Kidney epithelial cell (primary cell): ENCODE measurements at places on chromosomes 11 and 22. TPM values are rescaled to one million over a fixed set of nuclear protein-coding genes. Genes with fewer than 3 reads are reported as not detected.
A peak's percentile ranks its signal among the peaks of the same experiment; 100 is the strongest.

DNA sequence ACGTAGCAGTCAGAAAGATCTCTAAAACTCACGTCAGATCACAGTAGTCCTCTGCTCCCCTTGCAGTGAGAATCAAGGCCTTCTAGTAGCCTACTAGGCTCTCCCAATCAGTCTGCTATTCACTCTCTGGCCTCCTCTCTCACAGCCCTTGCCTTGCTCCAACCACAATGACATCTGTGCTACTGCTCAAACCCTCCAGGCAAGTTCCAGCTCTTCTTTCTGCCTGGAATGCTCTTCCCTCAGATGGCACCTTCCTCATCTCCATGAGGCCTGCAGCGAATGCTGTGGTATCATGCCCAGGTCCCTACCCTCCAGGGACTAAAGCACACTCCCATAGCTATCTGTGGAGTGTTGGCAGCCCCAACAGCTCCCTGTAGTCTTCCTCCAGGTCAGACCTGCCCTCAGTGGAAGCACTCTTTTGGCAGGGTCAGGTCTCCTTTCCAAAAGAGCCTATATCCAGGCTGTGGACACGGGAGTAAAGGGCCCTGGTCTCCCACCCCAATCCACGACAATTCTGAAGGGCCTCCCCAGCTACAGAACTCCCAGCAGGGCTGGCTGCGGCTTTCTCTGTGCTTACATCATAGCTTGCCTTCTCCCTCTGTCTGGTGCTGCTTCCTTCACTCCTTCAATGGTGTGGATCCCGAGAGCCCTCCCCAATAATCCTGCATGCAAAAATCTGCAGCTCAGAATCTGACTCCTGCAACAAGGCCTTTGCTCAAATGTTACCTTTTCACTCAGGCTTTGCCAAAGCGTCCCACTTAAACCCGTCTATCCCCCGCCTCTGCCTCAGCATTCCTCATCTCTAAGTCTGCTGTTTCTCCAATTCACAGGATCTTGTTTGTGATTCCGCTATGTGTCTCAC is 8.9 kb downstream of the HIRA start:
- no peak for DNase-seq

DNA sequence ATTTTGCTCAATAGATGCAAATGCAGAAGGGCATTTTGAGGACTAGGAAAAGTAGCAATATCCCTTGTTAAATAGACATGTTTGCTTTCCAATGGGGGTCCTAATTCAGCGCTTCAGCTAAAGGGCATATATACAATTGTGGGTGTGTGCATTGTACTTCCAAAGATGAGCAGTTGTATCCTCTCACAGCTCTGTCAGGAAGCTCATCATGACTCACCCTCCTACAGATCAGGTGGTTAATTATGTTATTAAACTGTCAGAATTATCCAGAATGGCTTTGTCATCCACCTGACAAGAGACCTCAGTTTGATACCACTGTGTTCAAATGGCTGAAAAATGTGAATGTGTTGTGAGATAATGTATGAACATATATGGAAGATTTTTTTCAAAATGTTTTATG is 252.2 kb upstream of the MTNR1B start:
- DNase-seq, result no peak

DNA sequence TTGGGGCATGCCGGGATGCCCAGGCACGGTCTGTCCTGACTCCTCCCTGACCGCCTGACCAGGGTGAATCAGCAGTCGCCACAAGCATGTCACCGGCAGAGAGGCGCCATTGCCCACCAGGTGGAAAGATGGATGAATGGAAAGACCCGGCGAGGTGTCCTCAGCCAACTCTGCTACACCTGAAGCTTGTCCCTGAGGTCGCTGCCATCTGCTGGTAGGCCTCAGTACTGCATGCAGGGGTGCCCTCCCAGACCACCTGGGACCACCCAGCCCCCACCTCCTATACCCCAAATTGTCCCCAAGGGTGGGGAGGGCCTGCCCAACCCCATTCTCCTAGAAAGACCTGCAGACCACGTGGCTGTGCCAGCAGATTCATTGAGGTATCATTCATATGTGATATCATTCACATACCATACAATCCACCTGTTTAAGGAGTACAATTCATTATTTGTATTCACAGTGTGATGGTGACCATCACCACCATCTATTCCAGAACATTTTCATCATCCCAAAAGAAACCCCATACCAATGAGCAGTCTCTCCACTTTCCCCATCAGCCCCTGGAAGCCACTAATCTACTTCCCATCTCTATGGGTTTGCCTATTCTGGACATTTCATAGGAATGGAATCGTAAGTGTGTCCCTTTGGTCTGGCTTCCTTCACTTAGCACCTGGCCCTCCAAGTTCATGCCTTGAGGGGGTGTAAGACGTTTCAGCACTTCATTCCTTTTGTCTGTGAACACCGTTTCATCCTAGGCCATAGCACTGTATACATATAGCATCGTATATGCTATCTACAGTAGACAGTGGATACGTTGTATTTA is 17.5 kb downstream of the FGF3 start:
- DNase-seq, result no peak

GRCh38 chr11:108084811-108085210 is 36.6 kb upstream of the ACAT1 start:
- DNase-seq, result no peak

DNA sequence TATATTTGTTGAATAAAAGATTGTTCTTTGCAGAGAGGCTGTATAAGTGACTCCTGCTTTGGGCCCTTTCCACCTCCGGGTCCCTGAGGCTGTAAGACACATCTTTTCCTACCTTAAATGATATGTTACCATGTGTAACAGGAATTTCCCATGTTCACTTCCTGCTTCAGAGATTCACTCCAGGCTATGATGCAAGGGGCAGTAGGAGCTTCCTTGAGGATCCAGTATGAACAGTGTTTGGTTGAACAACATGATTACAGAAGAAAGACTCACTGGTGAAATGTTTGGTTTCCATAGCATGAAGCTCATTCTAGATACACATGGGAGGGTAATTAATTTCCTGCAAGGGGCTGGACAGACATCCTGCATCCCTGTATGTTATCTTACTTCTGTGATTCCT is 25.6 kb upstream of the ZDHHC13 start:
- no peak for DNase-seq

DNA sequence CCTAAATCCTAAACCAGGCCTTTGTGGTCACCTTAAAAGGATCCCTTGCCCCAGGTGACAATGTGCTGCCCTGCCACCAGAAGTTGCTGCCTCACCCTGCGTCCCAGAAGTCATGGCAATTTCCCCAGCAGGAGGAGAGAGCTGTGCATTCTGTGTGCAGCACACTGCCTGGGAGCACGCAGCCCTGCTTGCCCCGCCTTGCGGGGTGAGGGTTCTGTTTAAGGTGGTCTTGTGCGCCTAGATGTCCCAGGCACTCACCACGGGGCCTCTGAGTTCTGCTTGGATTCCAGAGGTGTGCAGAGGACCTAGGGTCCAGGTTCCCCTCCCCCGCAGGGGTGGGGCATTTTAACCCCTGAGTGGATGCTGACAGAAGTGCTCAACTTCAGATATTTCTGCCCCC is 95.0 kb downstream of the GRAMD1B start:
- no peak for DNase-seq

DNA sequence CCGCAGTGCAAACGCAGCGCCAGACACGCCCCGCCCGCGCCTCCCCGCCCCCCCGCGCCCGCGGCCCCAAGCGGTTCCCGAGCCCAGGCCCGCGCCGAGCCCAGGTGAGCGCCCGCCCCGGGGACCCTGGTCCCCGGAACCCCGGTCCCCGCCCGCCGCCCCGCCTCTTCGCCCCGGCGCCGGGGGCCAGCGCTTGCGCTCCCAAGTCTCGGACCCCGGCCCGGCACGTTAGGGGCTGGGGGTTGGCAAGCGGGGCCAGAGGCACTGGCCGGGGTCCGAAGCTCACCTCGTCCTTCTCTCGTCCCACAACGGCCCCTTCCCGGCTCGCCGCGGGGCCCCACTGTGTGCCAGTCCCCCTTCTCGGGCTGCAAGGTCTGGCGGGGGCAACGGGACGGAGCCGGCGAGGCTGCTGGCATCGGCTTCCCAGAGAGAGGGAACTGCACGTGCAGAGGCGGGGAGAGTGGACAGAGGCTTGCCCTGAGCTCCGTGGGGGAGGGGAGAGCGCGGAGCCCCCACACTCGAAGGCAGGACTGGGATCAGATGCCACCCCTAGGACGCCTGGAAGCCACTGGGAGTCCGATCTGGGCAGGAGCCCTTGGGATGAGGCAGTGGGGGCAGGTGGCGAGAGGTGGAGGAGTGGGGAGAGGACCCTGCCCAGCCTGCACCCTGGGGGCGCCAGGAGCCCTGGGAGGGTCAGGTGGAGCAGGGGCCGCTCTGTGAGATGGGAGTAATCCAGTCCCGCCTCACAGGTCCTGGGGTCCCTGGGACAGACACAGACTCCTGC is 1.8 kb upstream of the AIFM3 start:
- DNase-seq, result no peak

GRCh38 chr11:5689551-5689983 is at the start of gene TRIM22:
Gene TRIM22, plus strand, starts transcription at chr11:5689790. Its CDS starts 6,443 bp downstream, at chr11:5696233.
- DNase-seq, result peak; percentile 32

- DNase-seq, result no peak
Measured at GRCh38 chr11:113519989-113520613, 44.9 kb upstream of the DRD2 start.

DNA sequence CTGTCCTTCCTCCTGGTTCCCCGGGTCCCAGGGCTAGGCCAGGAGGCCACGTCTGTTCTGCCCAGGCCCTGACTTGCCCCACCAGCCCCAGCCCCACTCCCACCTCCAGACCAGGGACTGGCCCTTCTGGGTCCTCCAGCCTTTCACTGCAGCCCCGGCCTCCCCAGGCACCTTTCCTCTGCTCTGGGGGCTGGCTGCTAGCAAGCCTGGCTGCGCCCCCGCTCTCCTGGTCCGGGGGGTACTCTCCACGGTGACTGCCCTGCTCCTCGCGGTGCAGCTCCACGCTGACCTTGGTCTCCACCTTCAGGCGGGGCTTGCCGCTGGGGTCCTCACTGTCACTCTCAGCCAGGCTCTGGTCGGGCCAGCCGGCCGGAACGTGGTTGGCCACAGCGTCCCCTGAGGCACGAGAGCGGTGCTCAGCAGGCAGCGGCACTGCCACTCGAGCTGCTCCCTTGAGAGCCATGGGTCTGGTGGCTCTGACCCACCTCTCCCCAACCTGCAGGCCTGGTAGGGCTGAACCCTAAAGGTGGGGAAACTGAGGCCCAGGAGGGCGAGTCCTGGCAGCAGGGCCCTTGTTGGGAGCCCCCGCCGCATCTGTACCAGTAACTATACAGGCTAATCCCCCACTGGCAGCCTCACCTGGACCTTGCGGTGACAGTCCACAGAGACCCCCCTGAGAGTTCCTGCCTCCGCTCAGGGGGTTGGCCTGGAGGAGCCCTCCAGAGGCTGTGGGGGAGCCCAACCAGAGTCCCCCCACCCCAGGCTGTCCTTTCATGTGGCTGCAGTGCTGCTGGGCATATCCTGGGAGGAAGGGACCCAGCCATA is 29.0 kb downstream of the TRMU start:
- DNase-seq, result no peak

DNA sequence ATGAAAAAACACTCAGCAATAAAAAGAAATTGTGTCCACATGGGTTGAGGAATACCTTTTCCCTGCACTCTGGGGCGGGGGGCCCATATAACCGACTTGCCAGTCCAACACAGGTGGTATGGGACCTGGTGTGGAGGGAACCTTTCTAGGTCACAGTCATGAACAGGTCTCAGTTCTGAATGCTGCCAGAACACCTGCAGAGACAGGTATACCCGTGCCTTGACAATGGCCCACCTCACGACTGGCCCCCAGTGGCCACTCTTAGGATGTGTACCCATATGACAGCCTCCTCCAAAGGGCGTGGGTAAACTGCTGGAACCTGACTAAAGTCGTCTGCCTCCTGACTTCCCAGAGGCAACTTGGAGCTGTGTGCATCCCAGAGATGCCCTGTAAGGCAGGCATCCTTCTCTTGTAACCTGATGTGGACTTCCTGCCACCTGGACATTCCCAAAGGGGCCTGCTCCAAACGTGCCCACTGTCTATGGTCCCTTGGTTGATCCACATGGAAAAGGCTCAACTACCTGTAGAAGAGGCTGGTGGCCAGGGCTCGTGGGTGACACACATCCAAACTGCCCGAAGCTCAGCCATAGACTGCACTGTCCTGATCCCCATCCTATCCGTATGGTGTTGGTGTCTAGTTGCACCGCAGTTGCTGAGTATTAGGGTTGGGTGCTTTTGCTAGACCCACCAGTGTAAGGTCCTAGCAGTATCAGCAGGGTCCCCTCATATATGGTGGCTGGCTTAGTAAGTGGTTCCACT is 859.3 kb downstream of the BRD1 start:
- DNase-seq, result no peak

DNA sequence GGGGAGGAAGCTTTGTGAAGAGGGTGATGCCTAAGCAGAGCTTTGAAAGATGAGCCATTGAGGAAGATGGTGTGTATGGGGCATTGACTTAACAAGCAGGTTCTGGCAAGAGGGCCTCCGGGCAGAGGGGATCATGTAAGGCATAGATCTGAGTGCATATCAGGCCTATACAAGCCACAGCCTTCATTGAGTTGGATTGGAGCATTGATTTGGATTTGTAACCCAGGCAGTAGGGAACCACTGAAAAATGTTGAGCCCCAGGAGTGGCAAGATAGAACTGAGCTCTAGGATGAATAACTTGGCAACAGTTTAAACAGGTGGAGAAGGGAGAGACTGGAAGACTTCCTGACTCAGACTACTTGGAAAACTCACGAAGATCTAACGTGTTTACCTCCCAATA is 21.4 kb downstream of the PANX1 start:
- no peak for DNase-seq

GRCh38 chr11:115944596-115944995 is 440.4 kb upstream of the CADM1 start:
- no peak for DNase-seq

- DNase-seq, result no peak
Measured at GRCh38 chr22:47406896-47407295, 644.4 kb downstream of the TBC1D22A start.

DNA sequence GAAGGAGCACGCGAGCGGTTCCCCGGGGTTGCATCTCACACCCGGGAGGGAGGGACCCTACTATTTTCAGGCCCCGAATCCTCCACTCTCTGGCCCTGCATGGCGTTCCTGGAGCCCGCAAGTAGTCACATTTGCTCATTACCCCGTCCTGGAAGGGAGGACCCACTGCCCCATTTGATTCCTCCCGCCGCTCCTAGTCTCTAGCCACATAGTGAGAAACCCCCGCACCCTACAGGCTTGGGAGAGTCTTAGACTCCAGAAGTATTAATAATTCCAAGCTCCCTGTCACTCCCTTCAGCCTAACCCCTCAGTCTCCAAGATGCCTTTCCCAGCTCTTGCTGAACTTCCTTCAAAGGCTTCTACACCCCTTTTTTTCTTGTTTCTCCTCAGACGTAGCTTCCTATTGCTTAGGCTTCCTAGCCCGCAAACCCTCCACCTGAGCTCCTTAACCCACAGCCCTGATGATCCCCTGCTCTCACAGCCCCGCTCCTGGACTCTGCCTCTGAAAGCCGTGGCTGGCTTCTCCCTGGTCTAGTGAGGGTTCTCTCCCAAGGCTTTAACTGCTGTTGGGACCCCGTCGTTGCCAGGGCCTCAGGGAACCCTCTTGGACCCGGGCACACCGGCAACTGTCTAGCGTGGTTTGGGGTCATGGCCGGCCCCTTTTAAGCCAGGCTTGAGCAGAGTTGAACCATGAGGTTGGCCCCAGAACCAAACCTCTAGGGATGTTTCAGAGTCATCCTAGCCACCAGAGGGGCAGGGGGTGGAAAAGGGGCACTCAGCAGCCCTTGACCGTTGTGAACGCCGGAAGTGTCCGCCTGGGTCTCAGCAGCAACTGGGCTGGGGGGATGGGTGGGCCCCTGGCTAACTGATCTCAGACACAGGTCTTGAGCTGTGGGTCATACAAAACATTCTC is 862 bp downstream of the GGA1 start:
- DNase-seq, result no peak

- no peak for DNase-seq
Measured at GRCh38 chr22:40020956-40021355, 26.2 kb downstream of the FAM83F start.

C11orf87 gene
- total RNA-seq, result not detected in 2 replicates

FEN1 gene
- total RNA-seq, result 31.3 and 32.9 TPM in 2 replicates

SYCE3 gene
- 0.71 TPM in 1 of 2 replicates, not detected in the other for total RNA-seq

CFAP300 gene
- total RNA-seq, result 0.33 and 0.96 TPM in 2 replicates

NRXN2 gene
- total RNA-seq, result not detected in 2 replicates
